Activated naive CD8-positive, alpha-beta T cell treated with anti-CD3 and anti-CD28 coated beads for 36 hours (primary cell): ENCODE measurements at places on chromosomes 2 and 18.

- no peak for DNase-seq
Measured at GRCh38 chr2:115443539-115444185, 1001.2 kb downstream of the DPP10 start.

- DNase-seq: no peak
Measured at GRCh38 chr2:233976690-233977294, 59.6 kb downstream of the TRPM8 start.

- DNase-seq: no peak
Measured at GRCh38 chr2:234458466-234458865, 38.4 kb downstream of the ARL4C start.

- DNase-seq: no peak
Measured at GRCh38 chr2:37558623-37559022, 112.8 kb downstream of the CDC42EP3 start.

- DNase-seq: no peak
Measured at GRCh38 chr2:58727981-58728656, 487.0 kb upstream of the FANCL start.

DNA sequence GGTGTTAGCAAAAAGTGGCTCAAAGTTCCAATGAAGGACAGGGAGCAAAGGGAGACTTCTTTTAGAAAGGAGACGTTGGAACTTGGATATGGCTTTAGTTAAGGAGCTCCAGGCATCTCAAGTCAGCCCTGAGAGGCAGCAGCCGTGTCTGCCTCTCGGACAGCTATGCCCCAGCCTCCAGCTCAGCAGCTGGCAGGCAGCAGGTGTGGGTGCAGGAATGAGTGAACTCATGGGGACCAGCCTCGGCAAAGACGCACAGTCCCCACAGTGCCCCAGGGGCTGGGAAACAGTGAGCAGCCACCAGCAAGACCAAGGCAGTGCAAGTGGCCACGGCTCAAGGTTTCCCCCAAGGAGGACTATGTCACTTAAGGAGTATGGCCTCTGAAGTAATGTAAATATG is 1.6 kb upstream of the LRRFIP1 start:
- DNase-seq: no peak

DNA sequence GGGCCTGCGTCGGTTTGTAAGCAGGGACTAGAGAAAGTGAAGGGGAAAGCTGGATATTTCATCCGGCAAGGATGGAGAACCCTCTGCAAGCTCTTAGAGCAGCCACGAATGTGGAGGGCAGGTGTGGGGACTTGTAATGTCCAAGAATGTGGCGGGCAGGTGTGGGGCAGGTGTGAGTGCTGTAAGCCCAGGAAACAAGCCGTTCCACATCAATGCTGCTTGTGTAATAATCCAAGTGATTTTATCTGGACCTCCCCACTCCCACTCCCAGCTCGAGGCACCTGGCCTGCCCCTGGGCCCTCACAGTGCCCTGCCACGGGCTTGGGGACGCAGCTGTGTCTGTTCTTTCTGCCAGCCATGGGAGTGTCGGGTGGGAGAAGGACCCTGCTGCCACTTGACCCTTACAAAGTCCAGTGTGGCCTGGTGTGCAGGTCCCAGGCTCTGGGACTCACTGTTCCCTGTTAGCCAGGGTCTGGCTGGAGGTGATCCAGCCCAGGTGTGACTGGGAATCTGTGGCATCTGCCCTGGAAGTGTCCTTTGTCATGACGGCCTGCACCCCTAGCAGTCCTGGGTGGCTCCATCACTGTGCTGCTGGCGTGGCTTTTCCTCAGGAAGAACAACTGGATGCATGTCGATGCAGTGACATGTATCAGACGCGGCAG is 42.8 kb downstream of the SOX11 start:
- DNase-seq: no peak

DNA sequence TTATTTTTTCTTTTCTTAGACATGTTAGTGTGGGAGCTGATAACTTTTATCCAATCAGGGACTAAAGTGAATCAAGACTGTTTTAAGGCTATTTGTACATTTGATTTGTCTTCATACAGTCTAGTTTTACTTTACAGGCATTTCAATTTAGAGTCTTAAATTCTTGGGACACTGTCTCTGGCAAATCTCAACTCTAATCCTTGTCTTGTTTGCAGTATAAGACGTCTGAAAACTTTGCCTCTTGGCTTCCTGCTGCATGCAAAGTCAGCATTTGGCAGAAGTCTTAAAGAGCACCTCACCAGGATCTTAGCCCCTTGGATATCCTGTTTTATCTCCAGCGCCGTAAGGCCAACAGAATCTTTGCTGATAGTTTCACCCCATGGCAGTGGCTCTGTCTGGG is 30.3 kb downstream of the SPOPL start:
- no peak for DNase-seq

GRCh38 chr2:109256921-109257320 is 127.9 kb downstream of the SH3RF3 start:
- DNase-seq: no peak

- peak; percentile 71 for DNase-seq
Measured at GRCh38 chr18:23918395-23919032, 96.0 kb upstream of the TTC39C start.

DNA sequence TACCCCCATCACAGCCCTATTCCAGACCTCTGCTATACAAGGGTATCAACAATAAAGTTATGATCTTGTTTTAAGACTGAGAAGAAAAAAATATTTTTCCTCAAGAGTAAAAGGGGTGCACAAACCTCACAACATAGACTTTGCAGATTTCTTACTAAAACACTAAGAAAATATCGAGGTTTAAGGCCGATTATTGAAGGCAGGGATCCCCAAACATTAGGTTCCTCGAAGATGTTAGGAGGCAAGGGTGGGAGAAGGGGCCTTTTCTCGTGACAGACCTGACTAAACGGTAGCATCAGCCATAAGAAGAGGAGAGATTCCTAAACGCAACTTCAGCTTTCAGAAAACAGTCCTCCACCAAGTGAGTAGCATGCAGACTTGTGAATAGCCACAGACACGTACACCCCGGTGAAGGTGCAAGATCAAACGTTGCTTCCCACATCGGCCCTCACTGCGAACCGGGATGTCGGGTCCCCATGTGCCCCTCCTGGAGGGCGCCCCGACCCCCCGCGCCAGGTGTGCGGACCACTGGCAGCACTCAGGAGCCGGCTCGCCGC is 678 bp downstream of the PIAS2 start:
- no peak for DNase-seq

- no peak for DNase-seq
Measured at GRCh38 chr18:69874058-69874457, 73.6 kb downstream of the CD226 start.

GRCh38 chr2:15631883-15632282 is 40.2 kb downstream of the DDX1 start:
- DNase-seq: no peak

DNA sequence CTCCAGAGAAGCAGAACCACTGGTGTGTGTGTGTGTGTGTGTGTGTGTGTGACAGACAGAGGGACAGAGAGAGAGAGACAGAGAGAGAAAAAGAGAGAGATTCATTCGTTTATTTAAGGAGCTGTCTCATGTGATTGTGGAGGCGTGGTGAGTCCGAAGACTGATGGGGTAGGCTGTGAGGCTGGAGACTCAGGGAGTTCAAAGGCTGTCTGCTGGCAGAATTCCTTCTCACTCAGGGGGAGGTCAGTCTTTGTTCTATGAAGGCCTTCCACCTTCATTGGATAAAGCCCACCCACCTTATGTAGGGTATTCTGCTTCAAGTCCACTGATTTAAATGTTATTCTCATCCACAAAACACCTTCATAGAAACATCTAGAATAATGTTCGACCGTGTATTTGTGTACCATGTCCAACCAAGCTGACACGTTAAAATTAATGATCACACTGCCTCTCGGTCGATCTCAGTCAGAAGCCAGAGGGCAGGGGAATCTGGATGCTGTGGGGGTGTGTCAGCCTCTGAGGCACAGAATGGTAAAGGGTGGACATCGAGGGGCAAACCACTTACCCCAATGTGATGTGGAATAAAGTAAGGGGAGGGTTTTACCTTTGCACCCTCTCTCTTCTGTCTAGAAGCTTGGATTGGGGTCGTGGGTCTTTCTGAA is 275.6 kb downstream of the SLC4A3 start:
- DNase-seq: no peak

GRCh38 chr2:196249171-196249570 is 77.8 kb upstream of the STK17B start:
- no peak for DNase-seq

- no peak for DNase-seq
Measured at GRCh38 chr2:1972011-1972410, 227.7 kb upstream of the PXDN start.

DNA sequence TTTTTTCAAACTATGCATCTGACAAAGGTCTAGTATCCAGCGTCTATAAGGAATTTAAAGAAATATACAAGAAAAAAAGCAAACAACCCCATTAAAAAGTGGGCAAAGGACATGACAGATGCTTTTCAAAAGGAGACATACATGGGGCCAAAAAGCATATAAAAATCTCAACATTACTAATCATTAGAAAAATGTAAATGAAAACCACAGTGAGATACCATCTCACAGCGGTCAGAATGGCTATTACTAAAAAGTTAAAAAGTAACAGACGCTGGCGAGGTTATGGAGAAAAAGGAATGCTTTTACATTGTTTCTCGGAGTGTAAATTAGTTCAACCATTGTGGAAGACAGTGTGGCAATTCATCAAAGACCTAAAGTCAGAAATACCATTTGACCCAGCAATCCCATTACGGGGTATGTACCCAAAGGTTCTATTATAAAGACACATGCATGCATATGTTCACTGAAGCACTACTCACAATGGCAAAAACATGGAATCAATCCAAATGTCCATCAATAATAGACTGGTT is 643.1 kb upstream of the LRRTM1 start:
- DNase-seq: no peak

DNA sequence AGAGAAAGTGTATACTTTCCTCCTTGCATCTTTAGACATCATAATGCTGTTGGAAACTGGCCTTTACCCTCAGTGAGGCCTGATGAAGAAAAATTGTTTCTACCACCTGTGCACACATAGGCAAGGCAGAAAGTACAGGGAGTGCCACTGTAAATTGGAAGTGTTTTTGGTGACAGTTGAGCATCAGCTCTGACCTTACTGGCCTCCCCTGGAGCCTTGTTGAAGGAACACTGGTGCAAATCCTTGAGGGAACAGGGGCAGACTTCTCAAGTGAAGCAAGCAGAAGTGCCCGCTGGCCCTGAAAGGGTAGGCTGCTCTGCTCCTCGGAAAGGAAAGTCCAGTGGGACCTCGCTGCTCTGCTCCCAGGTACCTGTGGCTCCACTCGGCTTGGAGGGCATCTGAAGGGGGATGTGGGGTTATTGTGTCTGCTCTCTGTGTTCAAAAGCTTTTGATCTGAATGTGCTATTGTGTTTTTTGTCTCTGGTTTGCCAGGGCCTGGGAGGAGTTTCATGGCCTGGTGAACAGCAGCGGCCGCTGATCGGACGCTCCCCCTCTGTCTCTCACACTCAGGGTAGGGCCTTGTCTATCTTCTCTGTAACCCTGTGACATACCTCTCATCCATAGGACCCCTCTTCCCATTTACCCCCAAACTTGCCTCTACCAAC is 23.4 kb downstream of the EIF4E2 start:
- no peak for DNase-seq

DNA sequence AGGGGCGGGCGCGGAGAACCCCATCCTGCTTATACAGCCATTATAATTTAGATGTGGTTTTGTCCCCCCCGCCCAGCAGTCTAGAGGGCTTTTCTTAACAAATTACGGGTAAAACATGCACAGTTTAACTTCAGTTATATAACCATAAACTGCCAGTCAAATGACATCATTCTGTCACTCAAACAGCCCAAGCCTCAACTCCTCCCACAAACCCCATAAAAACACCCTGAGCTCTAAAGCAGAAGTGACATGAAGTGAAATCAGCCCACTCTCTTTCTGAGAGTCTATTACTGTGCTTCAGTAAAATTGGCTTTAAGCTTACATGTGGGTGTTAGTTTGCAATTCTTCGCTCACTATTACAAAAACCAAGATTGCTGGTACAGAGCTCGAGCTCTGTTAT is 705.1 kb upstream of the GCFC2 start:
- no peak for DNase-seq

DNA sequence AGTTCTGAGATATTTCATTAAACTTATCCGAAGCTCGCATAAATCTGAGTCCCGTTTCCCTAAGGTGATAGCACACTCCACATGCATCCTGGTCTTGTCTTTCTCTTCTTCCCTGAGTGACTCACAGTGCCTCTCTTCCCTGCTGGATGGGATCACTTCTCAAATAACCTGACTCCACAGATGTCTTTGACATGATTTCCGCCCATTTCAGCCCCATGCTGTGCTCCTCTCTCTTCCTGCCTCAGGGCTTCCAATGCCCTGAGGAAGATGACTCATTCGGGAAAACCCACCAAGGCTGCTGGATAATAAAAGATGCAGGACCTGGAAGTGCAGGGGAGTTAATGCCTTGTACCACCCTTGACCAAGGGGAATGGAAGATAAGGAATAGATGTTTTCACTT is 441.7 kb upstream of the SOX11 start:
- no peak for DNase-seq

- DNase-seq: no peak
Measured at GRCh38 chr2:144439993-144440392, 79.9 kb downstream of the ZEB2 start.

DNA sequence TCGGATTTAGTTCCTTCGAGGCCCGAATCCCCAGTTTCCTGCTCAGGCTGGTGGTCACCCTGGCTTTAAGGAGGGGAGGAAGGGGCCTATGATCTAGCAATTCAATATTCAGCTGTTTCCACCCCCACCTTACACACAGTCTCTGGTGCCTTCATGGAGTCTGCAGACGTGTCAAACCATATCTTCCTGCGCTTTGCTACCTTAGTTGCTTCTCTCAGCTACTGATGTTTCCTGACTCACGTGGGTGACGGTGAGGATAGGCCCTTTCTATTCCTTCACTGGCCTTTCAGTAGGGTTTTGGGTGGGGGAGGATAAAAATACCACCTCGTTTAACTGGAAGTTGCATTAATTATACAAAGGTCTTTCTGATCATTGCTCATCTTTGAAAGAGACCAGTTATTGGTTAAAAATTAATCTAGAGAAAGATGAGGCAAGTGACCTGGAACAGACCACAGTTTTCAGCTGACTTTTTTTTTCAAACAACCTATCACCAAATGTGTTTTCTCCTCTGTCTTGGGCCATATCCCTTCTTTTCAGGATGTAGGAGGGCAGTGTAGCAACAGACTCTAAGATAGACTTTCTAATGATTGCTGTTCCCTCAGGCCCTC is 49.7 kb downstream of the SH2D6 start:
- no peak for DNase-seq
